ENCODE measurements at places on chromosomes 1 and 21.

DNA sequence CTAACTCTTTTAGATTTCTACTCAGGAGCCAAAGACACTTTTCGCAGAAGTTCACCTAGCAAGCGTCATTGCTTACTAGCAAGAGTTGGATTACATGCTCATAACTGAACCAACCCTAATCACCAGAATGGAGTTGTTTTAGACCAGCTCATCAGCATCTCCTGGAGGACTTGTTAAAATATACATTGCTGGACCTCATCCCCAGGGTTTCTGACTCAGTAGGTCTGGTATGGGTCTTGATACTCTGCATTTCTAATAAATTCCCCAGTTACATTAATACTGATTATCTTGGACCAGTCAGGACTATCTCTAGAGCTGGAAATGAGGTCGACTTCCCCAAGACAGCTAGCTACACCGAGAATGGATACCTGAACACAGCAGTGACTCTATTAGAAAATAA is 9.7 kb upstream of the PRDX6 start:
- peak; percentile 12 for DNase-seq

DNA sequence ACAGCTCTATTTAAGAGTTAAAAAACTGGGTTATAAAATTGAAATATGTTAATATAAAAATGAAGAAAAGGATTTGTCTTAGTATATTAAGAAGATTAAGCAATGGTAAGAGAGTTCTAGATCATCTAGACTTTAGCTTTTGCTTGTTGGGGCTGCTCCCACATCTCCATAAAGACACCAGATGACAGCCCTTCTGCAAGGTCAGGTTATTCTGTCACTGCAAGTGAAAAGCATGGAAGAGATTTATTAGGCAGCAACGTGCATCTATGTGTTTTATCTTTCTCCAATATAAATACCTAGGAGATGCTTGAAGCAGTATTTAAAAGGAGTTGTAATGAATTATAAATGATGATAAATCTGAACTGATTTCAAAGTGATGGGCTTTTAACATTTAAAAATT is 1560.4 kb downstream of the AMY1C start:
- DNase-seq: no peak

DNA sequence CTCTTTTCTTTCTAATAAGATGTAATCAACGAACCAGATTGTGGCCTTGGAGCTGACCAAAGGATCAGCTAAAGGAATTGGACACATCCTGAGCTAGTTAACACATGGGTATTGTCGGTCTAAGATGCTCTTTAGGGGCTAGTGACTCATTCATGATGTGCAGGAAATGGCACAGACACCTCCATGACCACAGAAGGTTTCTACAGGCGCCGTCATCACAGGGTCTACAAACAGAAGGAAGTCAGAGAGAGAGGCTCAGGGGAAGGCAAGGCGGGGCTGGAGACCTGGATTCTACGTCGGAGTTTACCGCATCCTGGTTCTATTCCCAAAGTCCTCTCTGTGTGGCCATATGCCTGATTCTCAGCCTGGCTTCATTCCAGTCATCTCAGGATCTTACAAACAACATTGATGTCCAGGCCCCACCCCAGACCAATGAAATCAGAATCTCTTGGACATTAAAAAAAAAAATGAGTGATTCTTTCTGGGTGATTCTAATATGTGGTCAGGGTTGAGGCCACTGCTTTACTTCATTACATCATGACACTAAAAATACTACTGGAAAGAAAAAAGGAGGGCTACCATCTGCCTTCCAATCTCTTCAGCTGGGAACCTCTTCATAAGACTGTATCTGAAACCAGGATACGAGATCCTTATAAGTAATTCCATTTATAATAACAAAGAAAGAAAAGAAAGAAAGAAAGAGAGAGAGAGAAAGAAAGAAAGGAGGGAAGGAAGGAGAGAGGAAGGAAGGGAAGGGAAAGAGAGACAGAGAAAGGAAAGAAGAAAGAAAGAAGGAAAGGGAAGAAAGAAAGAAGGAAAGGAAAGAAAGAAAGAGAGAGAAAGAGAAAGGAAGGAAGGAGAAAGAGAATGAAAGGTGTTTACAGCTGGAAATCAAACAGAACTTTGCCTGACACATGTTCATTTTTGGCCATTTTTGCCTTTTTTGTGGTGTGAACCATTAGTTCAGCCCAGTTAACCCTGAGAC is 11.6 kb upstream of the KCNJ15 start:
- DNase-seq: peak; percentile 100

DNA sequence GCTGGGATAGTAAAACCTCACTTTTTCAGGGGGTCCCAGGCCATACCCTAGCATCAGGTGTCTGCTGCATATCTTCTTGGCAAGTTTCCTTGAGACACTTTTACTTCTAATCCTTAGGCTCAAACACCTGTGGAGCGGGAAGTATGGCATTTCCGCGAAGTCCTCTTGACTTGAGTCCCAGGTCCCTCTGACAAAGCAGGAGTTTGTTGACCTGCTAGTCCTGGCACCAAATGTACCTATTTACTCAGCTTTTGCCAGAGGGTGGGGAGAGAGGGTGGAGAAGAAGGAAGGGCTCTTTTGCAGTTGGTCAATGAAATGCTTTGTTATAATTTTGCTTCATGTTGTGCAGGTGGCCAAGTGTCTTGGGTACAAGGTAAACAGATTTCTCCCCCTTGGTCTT is 59.7 kb downstream of the CLIC6 start:
- DNase-seq: no peak

- DNase-seq: no peak
Measured at GRCh38 chr1:118991448-118991847, 3.3 kb upstream of the TBX15 start.

DNA sequence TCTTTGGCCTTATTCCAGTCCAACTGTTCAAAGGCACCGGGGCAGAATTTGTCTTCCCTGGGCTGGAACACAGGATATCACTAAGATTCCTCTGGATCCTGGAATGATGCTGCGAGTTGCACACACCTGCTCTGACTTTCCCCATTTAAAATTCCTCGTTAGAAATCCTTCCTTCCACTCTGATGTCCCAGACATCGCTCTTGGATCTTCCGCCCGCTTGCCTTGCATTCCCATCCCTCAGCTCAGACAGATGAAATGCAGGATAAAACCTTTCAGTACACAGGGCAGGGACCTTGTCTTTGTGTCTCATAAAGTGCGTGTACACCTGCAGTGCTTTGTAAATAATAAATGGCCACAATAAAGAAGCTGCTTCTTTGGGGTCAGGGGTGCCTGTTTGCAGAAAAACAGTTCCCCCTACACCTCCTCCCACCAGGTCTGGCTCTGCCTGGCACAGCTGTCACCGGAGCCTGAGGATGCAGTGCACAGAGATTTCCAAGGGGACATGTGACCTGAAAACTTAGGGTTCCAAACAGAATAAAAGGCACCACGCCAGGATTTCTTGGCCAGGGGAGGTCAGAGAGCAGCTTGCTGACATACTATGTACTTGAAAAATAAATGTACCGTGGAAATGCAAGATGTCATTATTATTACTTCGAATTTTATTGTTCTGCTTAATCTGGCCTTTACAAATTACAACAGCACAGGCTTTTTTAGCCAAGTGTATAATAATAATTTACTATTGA is 62.9 kb upstream of the SYT6 start:
- DNase-seq: no peak

DNA sequence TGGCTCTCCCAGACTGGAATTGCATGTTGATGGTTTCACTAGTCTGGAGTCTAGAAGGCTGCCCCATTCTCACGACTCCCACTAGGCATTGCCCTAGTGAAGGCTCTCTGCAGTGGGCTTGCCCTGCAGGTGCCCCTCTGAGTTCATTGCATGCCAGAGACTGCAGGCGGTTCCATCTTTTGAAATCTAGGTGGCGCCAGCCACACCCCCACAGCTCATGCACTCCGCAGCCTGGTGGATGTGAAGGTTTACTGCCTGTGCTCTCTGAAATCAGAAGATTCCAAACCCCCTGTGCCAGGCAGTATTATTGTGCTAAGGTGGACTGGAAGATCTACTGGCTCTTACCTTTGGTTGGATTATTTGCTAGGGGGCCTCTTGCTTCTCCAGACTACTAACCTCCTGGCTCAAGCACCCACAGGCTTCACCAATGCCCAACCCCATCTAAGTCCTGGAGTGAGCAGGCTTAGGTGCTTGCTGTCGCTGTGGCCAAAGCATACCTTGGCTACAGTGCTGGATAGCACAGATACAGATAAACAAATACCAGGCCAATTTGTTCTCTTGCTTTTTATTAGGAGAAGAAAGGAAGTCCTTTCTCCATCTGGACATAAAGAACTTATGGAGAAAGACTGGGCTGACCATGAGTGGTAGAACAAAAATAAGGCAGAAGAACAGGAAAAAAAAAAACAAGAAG is 83.5 kb upstream of the SIM2 start:
- DNase-seq: no peak

DNA sequence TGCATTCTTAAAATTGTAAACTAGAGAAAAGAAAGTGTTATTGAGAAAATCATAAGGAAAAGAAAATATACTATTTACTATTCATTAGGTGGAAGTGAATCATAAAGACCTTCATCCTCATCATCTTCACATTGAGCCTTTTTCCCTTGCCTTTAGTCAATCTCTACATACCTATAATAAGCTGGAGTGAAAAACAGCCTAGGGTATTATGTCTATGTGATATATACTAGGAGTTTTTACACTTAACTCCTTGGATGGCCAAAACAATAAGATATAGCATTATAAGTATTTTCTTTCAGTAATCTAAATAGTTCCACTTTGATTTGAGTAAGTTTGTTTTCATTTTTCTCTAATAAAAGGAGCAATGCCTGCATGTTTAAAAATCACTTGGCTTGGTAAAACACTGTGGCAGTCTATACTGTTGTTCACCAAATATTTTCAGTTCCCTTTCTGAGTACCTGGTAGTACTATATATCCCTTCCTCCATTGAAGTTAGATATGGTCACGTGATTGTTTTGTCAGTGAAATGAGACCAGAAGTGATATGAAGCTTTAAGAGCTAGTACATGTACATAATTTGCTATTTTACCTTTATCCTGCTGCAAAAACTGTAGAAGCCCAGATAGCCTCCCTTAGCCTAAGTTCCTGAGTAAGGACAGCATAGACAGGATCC is 78.3 kb downstream of the CLEC20A start:
- DNase-seq: no peak

DNA sequence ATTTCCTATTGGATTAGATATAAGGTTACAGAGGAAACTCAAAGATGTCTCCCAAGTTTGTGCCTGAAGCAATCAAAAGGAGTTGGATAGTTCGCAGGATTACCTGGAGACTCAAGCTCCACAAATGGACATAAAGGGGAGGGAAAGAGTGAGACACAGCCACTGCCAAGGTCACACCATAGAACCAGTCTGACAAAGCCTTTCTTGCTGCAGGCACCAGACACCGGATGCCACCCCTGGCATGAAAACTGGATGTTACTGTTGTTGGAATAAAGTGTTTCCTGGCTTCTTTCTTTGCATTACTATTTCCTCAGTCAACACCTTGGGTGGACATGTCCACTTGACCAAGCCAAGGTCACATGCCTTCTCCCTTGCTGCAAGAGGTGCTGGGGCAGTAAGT is 70.6 kb downstream of the SNRPE start:
- no peak for DNase-seq

DNA sequence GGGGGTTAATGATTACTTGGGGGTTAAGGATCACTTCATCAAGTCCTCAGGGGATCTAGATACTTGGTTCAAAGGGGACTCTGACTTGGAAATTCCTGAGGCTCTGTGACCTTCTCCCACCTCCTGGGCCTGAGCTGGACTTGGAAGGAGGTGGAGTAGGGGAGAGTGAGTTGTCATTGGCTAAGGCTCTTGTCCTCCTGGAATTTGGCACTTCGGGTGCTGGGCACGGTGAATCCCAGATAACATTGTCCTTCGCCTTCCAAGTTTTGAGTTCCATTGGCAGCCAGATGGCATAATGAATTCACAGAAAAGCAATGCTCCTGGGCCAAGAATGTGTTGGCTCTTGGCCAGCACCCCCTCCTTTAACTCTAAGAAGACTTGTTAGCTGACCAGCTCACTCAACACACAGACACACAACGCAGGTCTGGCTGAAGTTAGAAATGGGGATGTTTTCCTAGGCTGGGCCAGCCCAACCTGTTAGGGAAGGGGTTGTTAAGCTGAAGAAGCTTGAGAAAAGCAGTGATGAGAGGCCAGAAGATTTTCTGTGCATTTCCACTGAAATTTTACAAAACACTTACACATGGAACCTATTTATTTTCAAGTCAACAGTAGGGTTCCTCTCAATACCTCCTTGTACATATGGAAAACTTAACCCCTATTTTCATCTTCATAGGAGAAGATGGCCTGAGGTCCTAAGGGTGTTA is 29.7 kb downstream of the SLC26A9 start:
- peak; percentile 11 for DNase-seq

DNA sequence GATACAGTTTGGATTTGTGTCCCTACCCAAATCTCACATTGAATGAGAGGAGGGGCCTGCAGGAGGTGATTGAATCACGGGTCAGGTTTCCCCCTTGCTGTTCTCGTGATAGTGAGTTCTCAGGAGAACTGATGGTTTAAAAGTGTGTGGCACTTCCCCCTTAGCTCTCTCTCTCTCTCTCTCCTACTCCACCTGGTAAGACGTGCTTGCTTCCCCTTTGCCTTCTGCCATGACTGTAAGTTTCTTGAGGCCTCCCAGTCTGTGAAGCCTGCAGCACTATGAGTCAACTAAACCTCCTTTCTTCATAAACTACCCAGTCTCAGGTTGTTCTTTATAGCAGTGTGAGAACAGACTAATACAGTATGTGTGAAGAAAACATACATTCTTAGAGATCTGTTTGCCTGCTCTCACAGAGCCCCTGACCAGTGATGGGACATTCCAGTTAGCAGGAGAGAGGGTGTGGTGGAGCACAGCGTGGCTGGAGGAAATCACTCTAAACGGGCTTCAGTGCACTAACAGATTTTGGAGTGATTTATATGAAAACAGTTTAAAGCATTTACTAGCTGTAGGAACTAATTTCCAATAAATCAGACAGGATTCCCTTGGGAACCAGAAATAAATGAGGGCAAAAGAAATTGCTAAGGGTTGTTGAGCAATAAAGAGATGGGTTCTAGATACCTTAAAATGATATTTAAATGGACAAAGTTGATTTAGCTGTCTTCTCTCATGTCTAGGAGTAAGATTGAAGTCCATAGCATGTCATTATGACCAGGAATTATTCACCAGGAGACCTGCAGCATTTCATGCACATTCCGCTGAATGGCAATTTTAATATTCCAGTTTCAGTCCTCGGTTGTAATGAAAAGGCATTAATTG is 411.0 kb downstream of the CAMTA1 start:
- no peak for DNase-seq

- no peak for DNase-seq
Measured at GRCh38 chr1:222247081-222247480, 300.8 kb downstream of the HHIPL2 start.

GRCh38 chr21:15552914-15553494 is 176.8 kb upstream of the USP25 start:
- DNase-seq: peak; percentile 39

- no peak for DNase-seq
Measured at GRCh38 chr1:238318294-238319110, 427.8 kb upstream of the ZP4 start.

- DNase-seq: no peak
Measured at GRCh38 chr21:23162198-23162946, 2164.2 kb downstream of the NCAM2 start.

- no peak for DNase-seq
Measured at GRCh38 chr1:226497276-226497833, 51.2 kb upstream of the STUM start.

GRCh38 chr1:163439471-163439870 is 117.7 kb downstream of the NUF2 start:
- no peak for DNase-seq

Measured in fibroblast of mammary gland (primary cell).